ENCODE measurements at places on chromosomes 11 and 22. TPM values are rescaled to one million over a fixed set of nuclear protein-coding genes. Genes with fewer than 3 reads are reported as not detected.

Gene PGR
- 0.01 TPM for polyA plus RNA-seq

Gene SLC22A25
- not detected for polyA plus RNA-seq

Gene GAL3ST3
- polyA plus RNA-seq: 0.34 TPM

Gene CTSD
- polyA plus RNA-seq: 137 TPM

Gene TEX54
- polyA plus RNA-seq: not detected

Gene SOX10
- polyA plus RNA-seq: 4.2 TPM

Gene C11orf87
- polyA plus RNA-seq: 0.21 TPM

Gene PARVG
- 4.5 TPM for polyA plus RNA-seq

Gene PIWIL4
- polyA plus RNA-seq: 5.6 TPM

Gene INSC
- polyA plus RNA-seq: 0.77 TPM

Gene GGT5
- 13.7 TPM for polyA plus RNA-seq

Gene IL17RA
- polyA plus RNA-seq: 4.6 TPM

GRCh38 chr22:50477923-50478322 lies 3.1 kb upstream of the SBF1 start:
- no peak for DNase-seq

DNA sequence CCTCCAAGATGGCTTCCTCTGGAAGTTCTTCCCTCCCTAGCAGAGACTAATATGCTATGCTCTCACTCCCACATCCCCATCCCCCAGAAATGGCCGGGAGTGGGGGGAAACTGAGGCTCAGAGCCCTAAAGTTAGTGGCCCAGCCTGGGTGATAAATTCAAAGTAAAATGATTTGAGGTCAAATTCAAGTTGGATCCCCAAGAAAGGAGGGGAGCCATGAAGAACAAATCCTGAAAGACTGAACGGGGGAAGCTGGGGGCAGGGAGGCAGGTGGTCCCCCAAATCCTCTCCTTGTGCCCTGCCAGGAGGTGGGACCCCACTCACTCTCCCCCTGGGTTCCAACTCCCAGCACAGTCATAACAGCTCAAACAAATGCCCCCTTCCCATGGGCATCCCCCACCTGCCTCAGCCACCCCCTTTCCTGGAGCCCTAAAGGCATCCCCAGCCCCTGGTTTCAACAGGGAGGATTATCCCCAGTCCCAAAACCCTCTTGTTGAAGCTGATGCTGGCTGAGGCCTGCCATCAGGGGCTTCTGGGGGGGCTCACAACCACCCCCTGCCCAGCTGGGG lies 1.1 kb downstream of the CBX6 start:
- DNase-seq: no peak

DNA sequence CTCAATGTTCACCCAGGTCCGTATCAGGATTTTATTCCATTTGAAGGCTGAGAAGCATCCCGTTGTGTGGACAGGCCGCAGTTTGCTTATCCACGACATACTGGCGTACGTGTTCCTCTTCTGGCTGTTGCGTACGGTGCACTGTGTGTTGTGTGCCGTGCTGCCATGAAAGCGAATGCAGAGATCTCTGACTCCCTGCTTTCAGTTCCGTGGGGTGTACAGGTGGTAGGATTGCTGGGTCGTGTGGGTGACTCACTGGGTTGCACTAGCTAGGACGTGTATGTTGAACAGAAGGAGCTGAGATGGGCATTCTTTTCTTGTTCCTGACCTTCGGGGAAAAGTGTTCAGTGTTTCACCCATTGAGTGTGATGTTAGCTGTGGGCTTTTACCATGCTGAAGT lies 10.3 kb downstream of the SELENOO start:
- DNase-seq: no peak

DNA sequence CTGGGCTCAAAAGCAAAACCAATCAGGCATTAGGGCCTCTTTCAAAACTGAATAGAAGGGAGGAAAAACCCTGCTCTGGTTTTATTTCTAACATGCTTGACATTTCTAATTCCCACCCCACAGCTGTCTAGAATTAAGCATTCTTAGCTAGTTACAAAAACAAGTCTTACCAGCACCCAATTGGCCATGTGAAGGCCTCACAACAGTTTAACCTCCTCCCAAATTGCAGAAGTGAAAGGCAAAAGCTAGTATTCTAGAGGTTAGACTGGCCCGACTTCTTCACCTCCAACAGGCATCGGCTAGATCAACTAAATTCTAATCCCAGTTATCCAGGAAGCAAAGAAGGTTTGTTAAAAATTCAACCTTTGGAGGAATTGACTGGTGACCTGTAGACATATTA lies 6.5 kb downstream of the SF1 start:
- no peak for DNase-seq

DNA sequence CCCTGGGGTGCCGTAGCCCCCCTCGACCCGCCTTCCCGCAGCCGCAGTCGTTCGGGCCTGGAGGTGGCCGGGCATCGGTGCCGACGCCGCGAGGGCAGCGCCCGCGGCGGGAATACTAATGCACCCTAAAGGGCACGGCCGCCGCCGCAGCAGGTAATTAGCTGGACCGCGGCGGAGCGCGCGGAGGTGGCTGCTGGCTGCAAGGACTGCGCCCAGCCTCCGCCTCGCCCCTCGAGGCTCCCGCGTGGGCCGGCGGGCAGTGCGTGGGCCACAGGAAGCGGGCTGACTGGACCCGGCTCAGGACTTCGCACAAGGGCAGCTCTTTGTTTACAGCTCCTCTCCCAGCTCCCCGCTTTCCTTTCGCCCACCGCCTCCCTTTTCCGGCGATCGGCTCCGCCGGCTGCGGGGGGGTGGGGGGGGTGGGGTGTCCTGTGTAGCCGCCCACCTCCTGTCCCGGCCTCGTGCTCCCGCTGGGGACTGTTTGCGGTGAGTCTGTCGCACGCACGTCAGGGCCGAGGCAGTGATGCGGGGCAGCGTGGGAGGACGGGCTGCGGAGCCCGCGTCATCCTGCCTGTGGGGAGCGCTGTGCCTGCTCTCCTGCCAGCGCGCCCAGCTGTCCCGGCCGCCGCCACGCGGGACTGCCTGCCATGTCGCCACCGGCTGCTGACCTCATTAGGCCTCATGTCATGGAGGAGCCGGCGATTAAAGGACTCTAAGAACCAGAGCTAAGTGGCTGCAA lies 53.2 kb downstream of the GRIK4 start:
- DNase-seq: peak; percentile 41

GRCh38 chr22:40966726-40967085 lies 15.5 kb downstream of the RBX1 start:
- DNase-seq: no peak

GRCh38 chr11:36073411-36074203 lies 129.7 kb downstream of the LDLRAD3 start:
- DNase-seq: peak; percentile 69

DNA sequence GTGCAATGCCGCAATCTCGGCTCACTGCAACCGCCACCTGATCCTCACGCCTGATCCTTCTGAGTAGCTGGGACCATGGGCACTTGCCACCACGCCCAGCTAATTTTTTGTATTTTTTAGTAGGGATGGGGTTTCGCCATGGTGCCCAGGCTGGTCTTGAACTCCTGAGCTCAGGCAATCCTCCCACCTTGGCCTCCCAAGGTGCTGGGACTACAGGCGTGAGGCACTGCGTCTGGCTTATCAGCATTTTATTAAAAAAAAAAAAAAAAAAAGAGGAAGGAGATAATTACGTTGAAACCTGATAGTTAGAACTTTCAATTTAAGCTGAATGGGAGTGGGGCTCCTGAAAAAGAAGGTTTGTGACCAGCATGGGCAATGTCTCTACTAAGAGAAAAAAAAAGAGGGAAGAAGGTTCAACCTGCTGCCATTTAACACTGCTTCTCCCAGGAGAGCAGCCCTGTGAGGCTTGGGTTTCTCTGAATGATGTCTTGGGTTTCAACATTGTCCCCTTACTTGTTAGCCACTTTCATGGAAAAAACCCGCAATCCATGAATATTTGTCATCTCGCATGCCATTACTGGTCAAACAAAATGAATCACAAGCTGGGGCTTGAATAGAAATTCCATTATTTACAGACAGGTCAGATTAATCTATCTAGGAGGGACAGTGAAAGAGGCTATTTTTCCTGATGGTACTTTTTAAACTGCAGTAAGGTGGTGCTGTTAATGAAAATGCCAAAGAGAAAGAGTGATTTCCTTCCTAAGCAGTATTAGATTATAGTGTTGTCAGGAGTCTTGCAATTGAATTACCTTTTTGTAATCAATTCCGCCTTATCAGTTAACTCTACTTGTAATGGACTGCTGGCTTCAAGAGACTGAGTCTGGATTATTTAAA lies 72.5 kb downstream of the PACS1 start:
- no peak for DNase-seq

DNA sequence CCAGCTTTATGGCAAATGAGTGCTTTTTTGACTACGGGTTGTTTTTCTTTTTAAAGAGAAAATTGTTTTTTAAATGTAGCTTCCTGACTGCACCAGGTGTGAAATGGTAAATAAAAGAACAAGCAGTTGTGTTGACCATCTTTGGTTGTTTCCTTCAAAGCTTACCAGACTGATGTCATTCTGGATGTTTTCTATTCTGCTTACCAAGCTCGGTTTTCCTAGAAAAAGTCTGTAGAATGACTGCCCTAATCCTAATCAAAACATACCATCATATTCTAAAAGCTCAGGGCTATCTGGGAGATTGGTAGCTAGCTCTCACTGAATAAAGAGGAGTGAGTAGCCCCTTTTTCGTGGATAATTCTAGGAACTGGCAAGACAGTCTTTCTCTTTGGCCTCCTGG lies 77.7 kb downstream of the GAB2 start:
- DNase-seq: no peak

- DNase-seq: no peak
Observed at GRCh38 chr11:70663815-70664214, 265.5 kb downstream of the CTTN start.

DNA sequence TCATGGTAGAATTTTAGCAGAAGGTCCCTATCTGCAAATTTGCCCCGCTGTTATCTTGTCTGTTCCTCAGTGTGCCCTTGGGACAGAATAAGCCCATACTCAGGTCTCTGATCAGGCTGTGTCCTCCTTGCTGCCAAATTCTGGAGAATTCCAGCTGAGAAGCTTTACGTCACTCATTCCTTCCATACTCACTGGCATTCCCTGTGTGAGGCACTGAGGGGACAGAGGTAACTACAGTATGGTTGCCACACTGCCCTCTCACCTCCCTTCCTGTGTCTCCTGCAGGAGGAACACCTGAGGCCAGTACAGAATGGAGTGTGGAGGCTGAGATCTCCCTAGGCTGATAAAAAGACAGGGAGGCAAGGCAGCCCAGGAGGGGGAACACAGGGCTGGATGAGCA lies 31.5 kb downstream of the SHISA8 start:
- DNase-seq: no peak

GRCh38 chr11:120703358-120704152 lies 192.0 kb downstream of the GRIK4 start:
- no peak for DNase-seq

GRCh38 chr11:115042002-115042401 lies 363.7 kb downstream of the NXPE2 start:
- no peak for DNase-seq

- no peak for DNase-seq
Observed at GRCh38 chr22:17486313-17486712, 77.0 kb upstream of the SLC25A18 start.

GRCh38 chr22:26321469-26321913 lies 107.6 kb upstream of the ASPHD2 start:
- DNase-seq: no peak

DNA sequence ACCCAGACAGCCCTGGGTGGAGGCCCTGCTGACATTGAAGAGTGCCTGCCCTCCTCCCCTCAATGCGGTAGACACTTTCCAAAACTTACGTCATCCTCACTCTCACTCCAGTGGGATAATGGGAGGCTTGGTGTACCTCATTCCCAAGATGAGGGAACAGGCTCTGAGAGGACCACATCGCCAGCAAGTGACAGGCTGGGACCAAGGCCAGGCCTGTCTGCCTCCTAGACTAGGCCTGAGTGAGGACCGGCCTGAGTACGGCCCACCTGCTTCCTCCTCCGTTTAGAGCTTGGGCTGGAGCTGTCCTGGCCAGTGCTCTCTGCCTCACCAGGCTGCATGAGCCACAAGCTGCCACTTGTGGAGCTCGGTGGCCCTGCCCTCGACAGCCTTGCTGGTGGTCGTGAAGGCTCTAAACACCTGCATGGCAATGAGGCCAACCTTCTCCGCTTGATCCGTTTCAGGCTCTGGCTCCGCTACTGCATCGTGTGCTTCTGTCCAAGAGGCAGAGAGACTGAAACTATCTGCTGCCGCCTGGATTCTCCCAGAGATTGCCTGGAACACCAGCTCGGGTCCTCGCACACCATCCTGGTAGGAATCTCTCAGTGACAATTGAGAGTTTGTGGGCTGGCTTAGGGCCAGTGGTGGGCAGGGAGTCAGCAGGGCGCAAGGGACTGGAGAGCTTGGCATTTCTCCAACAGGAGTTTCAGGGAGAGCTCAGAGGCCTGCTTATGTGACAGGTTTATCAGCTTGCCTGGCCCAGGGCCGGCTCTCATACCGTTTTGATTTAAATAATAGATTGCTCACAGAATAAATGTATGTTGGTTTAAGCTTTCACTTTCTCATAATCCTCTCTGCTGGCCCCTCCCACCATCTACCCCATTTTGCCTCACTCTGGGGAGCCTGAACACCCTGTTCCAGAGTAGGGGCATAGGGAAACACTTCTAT lies 9.4 kb downstream of the LRRC75B start:
- DNase-seq: no peak

DNA sequence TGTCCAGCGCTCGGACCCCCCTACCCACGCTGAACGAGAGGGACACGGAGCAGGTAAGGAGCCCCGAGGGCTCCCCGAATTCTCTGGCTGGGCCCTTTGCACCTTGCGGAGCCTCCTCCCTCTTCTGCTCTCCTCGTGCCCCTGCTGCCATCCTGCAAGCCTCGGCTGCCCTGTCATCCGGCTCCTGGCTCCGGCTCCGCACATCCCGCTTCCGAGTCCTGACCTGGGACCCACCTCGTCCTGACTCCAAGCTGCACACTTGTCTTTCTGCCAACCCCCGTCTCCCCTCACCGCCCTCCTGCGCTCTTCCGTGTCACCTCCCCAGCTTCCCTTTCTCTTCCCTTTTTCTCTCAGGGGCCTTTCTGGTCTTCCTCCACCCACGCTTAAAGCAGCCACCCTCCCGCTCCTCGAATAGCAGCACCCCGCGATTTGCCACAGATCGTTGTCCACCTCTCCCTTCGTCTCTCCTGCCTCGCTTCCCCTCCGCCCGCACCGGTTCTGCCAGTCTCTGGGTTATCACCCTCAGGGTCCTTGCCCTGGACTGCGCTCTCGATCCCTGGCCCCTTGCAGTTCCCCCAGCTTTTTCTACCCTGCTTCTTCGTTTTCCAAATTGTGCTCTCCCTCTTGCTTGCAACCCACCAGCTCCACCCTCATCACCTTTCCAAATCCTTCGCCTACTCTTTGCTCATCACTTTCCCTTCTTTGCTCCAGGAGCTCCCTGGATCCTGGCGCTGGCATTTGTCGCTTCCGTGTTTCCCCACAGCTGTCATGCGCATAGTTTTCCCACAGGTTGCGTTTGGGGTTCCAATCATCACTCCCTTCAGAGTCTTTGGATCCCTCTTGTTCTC lies 822 bp downstream of the MARK2 start:
- DNase-seq: peak; percentile 46

GRCh38 chr22:37062376-37062675 lies 10.8 kb downstream of the KCTD17 start:
- no peak for DNase-seq

- no peak for DNase-seq
Observed at GRCh38 chr11:126477535-126478305, 122.2 kb downstream of the ST3GAL4 start.

GRCh38 chr11:114059278-114059983 lies at the start of gene ZBTB16:
Gene ZBTB16, plus strand, starts transcription at chr11:114059711. Its CDS starts 3,590 bp downstream, at chr11:114063301.
- peak; percentile 86 for DNase-seq

All from hindlimb muscle (tissue), 1 donor.